ENCODE measurements at places on chromosomes 13 and 19. TPM values are rescaled to one million over a fixed set of nuclear protein-coding genes. Genes with fewer than 3 reads are reported as not detected.

The HIPK4 gene
- total RNA-seq = not detected

The LILRB3 gene
- total RNA-seq = not detected

- peaks cover 17% of the 10 kb centered on the region for H3K4me1 ChIP-seq
- H3K27me3 ChIP-seq = 0 out of 2 replicates have a peak, but pooled peaks cover 12% of the 10 kb centered on the region
- H3K4me3 ChIP-seq = no peak overlapping the region
- H3K36me3 ChIP-seq = no peaks in the 10 kb centered on the region
- DNase-seq = peak; percentile 39
These were observed 71.4 kb upstream of the CLDN10 start for GRCh38 chr13:95480791-95481780.

The MAST1 gene
- total RNA-seq = 1.8 TPM

The ZNF665 gene
- 3.9 TPM for total RNA-seq

The CGB5 gene
- not detected for total RNA-seq

The NCR1 gene
- not detected for total RNA-seq

- peak within 1 kb of the TSS; percentile 80 for H3K4me3 ChIP-seq
- H3K27me3 ChIP-seq = peaks cover 19% of the 10 kb centered on the region
- H3K27ac ChIP-seq = peak within 1 kb of the TSS; percentile 45
- H3K4me1 ChIP-seq = peaks cover 18% of the 10 kb centered on the region
These were observed at the start of gene RGS9BP for GRCh38 chr19:32675720-32676185. RGS9BP (plus strand) TSS chr19:32675848; CDS start chr19:32676264, 416 bp downstream.

- DNase-seq = no peak
- no peaks in the 10 kb centered on the region for H3K4me1 ChIP-seq
- H3K27me3 ChIP-seq = peaks cover 37% of the 10 kb centered on the region
- no peaks in the 10 kb centered on the region for H3K36me3 ChIP-seq
- H3K27ac ChIP-seq = no peak overlapping the region
These were observed 23.2 kb upstream of the TTYH1 start for GRCh38 chr19:54392105-54392504.

DNA sequence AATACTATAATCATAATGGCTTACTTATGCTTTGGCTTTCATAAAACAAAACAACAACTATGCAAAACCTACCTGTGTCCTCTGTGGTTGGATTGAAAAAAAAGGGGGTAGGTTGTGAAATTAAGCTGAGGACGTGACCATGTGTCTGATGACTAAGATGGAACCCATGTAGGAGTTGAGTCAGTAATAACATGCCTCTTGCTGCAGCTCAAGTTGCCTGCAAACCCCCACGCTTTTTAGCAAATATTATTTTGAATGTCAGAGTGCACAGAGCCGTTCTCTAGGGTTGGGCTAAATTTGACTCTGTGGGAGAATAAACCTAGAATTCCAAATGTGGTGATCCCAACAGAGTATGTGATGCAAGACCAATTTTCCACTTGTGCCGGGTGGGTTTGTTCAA is 209.3 kb downstream of the KCNRG start:
- H3K4me1 ChIP-seq = peaks cover 19% of the 10 kb centered on the region
- H3K4me3 ChIP-seq = no peak overlapping the region
- peak; percentile 61 for DNase-seq
- no peak overlapping the region for H3K27ac ChIP-seq
- no peaks in the 10 kb centered on the region for H3K36me3 ChIP-seq
